ENCODE measurements at places on chromosomes 11 and 22.

DNA sequence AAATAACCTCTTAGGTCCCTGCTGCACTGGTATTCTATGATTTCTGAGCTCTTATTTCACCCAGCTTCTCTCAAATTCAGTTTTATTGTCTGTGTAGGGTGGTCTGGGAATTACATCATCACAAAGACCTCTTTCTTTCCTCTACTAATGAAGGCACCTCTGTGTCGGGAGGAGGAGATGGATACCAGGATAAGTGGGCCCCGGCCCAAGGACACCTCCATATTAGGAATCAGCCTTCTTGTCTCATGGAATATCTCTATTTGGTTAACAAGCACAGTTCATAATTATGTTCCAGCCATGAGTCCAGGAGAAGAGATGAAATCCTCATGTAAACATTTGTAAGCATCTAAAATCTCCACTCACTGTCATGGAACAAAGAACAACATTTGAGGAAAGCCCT is 9.4 kb downstream of the PARVA start:
- no peak for DNase-seq

DNA sequence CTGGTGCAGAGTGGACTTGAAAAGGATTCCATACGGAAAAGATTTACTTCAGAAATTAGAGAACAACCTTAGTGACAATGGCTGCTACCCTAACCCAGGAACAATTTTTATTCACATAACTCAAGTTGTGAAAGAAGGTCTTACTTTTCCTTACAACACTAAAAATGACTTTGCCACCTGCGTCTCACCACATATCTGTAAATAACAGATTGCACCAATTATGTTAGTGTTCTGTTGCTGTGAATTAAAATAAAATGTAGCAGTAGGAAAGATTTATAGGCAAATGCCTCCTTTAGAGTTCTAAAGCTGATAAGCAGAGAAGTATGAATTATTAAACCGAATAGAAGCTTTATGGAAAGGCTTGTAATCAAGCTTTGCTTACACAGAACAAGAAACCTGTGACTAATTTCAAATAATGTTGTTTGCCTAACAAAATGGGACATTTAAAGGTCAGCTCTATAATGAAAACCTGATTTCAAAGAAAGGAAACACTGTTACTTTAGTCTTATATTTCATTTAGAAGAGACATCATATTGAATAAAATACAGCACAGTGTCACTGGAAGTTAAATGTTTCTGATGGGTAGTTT is 2237.8 kb downstream of the LRRC4C start:
- DNase-seq = no peak

DNA sequence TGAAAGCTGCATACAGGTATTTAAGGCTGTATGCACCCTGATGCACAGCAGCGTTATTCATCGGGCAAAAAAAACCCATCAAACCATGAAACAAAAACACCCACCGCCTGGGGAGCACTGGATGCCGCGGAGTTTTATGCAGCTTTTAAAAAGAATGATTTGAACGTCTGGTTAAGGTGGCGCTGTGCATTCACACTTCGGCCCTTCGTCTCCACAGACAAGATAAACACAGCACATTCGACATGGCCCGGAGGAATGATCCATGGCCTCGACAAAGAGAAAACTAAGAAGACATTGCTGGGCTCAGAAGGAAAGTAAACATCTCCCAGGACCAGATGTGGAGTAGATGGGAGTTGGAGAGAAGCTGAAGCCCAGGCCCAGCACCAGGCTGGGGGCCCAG is 40.8 kb upstream of the GAL start:
- no peak for DNase-seq

GRCh38 chr11:66150725-66151124 is 80.7 kb downstream of the PACS1 start:
- no peak for DNase-seq

DNA sequence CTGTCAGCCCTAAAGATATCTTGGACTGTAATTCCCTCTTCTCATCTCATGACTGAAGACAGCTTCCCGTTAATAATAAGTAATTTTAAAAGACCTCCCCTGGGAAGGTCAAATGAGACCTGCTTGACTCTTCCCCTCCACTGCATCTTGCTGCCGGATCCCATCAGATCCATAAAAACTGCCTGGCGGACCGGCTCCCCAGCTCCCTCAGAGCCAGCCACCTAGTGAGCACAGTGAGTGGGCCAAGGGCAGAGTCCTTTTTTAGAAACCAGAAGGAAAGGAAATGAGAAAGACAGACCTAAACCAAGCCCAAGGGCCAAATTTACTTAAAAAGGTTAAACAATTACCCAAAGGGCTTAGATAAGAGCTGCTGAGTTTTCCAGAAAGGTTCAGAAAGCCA is 595.3 kb downstream of the OPCML start:
- DNase-seq = no peak

DNA sequence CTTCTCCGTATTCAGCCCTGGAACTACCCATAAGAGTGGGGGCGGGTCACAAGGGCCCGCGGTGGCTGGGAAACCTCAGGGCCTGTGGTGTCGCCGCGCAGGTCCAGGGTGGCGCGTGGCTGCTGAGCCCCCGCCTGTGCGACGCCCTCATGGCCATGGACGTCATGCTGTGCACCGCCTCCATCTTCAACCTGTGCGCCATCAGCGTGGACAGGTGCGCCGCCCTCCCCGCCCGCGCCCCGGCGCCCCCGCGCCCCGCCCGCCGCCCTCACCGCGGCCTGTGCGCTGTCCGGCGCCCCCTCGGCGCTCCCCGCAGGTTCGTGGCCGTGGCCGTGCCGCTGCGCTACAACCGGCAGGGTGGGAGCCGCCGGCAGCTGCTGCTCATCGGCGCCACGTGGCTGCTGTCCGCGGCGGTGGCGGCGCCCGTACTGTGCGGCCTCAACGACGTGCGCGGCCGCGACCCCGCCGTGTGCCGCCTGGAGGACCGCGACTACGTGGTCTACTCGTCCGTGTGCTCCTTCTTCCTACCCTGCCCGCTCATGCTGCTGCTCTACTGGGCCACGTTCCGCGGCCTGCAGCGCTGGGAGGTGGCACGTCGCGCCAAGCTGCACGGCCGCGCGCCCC is 2.4 kb downstream of the DRD4 start:
- no peak for DNase-seq

- DNase-seq = peak; percentile 26
Measured at GRCh38 chr11:45994371-45995341, 72.2 kb downstream of the LARGE2 start.

- DNase-seq = no peak
Measured at GRCh38 chr11:128519338-128519737, 68.0 kb downstream of the ETS1 start.

DNA sequence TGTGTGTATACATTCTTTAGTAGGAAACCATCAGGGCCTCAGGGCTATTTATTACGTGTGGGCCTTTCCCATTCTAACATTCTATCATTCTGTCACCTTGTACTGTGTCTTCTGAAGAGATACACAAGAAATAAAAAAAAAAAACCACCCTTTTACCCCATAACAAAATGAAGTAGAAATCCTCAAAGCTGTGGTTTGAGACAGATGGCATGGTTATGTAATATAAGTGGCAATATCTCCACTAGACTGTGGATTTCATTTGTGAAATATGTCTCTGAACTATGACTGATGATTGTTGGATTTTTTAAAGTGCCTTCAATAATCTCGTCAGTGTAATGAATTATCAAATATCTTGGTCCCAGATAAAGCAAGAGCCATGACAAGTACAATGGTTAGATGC is 150.0 kb upstream of the BLID start:
- DNase-seq = no peak

GRCh38 chr11:132430429-132431062 is 1060.1 kb downstream of the NTM start:
- DNase-seq = no peak

DNA sequence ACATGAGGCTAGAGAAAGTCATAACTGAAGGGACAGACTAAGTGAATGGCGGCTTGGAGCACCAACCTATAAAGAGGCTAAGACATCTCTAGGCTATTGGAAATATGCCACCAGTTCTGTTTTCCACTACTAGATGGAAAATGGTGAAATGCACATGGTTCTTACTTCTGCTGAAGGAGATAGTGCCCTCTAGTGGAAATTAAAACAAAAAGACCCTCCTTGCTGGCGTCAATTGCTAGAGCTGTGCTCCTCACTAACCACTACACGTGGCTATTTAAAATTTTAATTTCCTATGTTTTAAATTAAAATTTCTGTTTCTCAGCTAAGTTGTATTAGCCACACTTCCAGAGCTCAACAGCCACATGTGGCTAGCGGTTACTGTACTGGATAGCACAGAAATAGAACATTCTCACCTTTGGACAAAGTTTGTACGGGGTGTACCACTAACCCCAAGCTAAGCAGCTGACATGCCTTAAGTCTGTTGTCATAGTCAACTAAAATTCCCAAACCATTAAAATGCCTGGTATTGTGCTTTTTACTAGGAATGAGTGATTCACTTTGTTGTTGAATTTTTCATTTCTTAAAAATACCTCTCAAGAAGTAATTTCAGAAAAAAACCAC is 34.1 kb upstream of the CALCA start:
- DNase-seq = no peak

DNA sequence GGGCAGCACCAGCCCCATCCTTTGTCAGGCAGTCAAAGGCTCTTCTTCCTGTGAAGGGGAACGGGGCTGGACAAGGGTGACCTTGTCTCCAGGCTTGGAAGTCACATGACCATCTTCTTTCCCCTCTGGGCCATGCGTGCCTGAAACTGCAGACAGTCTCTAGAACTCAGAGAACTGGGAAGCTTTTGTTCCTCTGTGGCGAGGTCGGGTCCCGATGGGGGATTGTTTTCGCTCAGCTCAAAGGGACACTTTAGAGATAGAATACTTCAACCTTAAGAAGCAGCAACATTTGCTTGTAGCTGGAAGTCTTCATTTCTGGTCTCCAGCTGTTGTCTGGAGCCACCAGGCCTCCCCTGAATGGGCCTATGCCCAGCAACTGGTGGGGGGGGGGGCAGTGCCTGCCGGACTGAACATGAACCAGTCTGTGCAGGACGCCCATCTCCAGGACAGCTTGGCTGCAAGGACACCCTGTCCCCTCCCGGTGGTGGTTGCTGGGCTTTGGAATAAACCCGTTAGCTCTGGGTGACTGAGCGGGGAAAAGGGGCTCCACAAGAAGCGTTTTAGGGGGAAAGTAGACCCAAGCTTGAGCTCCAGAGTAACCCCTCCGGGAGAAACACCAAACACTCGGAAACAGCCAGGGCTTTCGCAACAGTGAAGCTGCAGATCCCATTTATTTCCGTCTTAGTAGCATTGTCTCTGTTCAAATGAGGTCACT is 55.7 kb upstream of the EMID1 start:
- DNase-seq = no peak

DNA sequence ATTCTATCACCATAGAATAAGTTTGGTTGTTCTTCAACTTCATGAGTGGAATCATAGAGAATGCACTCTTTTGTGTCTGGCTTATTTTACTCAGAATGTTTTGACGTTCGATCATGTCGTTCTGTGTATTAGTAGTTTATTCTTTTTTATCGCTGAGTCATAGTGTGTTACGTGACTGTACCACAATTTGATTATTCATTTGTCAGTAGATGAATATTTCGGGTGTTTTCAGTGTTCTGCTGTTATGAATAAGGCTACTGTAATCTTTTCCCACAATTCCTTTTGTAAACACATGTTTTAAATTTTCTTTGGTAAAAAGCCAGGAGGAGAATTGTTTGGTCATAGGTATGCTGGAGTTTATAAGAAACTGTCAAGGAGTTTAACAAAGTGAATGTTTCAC is 279.9 kb upstream of the B3GAT1 start:
- DNase-seq = no peak

DNA sequence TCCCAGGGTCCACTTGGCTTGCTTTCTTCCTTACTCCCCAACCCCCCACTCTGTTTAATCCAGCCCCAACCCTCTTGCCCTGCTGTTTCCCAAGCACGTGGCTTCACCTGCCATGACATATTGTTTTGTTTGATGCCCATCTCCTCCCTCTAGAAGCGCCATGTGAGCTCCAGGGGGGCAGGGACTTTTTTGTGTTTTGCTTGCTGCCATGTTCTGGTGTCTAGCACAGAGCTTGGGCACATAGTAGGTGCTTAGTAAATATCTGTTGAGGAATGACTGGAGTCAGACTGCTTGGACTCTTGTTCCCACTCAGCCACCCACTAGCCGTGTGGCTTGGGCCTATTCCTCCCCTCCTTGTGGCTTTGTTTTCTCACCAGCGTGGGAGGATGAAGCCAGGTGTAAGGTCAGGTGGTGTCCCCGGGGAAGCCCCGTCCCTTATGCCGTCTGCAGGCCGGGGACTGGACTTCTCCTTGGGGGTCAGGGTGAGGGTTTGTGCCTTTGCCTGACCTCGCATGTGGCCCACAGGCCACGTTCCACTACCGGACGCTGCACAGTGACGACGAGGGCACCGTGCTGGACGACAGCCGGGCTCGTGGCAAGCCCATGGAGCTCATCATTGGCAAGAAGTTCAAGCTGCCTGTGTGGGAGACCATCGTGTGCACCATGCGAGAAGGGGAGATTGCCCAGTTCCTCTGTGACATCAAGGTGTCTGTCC is 3.8 kb downstream of the AIP start:
- no peak for DNase-seq

DNA sequence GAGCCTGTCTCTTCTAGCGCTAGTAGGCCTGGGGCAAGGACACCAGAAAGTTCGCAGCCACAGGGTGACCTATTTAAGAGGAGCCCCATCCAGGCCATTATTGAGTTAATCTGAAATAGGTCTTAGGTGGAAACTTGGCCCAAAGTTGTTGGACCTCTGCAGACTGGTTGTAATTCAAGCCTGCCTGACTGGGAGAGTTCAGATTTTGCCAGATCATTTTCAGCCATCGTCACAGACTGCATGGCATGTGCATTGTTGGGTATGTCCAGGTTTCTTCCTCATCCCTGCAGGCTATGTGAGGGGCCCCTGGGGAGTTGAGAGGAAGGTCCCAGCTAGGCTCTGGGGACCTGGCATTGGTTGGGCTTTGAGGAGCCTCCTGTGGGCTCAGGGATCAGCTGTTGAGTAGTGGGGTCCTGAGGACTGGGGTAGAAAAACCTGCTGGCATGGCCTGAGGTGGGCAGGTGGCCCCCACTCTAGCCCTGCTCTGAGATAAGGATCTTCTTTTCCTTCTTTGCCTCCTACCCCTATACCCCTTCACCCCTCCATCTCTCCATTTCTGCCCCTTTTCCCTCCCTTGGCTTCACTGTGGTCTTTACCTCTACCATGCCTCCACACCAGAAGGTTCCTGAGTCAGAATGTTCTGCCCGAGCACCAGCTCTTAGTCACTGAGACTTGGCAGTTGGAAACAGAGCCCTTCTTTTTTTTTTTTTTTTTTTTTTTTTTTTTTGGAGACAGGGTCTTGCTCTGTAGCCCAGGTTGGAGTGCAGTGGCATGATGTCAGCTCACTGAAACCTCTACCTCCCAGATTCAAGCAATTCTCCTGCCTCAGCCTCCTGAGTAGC is 112.7 kb downstream of the MORC2 start:
- no peak for DNase-seq

GRCh38 chr11:78925387-78925786 is 350.7 kb upstream of the NARS2 start:
- DNase-seq = no peak

GRCh38 chr11:65537296-65537597 is 12.4 kb downstream of the SCYL1 start:
- no peak for DNase-seq

DNA sequence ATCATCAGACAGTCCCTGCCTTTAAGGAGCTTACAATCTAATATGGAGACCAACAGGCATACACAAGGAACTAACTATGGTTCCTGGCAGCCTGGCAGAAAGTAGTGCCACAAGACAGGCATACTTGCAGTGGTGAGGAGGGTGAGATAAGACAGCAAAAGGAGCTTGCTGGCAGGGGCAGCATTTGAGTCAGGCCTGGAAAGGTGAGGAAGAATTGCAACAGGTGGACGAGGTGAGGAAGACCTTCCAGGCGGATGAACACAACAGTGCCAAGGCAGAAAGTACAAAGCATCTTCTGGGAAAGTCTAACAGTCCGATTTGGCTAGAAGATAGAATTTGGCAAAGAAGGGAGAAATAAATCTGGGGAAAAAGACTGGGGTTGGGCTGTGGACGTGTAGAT is 4.3 kb downstream of the DNAL4 start:
- no peak for DNase-seq
